ENCODE measurements at places on chromosomes 5 and 9.

GRCh38 chr9:113154946-113155345 lies 4.1 kb downstream of the SLC31A2 start:
- no peak for DNase-seq

DNA sequence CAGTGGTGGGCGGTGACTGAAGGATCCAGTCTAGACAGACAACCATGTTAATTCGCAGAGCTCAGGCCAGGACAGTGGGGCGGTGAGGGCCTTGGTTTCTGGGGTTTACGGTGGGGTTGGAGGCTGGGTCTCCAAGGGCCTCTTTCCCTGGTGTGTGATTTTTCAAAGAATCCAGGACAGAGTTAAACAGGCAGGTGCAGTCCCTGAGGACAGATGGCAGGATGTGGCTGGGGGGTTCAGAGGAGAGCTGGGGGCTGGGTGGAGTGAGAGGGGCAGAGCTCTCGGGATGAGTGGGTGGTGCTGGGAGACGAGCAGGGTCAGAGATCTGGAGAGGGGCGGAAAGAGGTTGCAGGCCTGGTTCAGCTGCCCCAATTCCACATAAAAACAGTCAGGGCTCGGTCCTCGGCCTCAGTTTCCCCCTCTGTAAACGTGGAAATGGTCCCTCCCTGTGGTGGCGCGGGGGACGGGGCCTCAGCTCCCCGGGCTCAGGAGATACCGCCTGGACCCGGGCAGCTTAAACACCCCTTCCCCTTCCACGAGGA lies 145.9 kb downstream of the GAPVD1 start:
- no peak for DNase-seq

DNA sequence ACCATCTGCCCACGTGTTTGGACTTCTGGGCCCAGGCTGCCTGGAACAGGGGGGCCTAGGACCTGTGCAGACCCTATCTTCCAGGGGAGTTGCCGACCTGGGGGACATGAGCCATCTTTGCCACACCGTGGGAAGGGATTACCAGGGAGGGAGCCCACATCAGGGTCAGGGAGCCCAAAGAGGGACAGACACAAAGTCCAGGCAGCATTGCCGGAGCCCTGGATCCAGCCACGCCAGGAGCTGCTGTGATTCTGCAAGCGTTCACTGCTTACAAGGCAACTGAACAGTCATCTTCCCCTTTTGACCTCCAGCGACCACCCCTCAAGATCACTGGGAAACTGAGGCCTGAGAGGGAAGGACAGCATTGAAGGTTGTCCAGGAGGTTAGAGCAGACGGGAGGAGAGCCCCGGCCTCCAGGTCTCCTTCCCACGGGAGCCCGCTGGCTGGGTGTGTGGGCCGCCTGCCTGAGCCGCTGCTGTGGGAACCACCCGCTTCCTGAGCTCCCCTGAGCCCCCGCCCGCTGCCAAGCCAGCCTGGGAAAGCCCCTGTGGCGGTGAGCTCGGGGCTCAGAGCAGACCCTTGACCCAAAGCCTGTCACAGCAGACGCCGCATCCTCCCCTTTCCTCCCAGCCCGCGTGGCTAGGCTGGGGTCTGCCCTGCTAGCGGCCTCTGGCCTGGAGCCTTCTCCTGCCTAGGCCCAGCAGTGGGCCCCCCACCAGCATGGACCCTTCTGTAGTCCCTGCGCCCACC lies 17.1 kb upstream of the NOTCH1 start:
- DNase-seq, result no peak

GRCh38 chr9:18010492-18010891 lies 431.6 kb downstream of the SH3GL2 start:
- DNase-seq, result no peak

GRCh38 chr5:58770136-58770535 lies 187.3 kb downstream of the RAB3C start:
- DNase-seq, result no peak

- no peak for DNase-seq
Measured at GRCh38 chr5:54696931-54697330, 179.4 kb downstream of the SNX18 start.

DNA sequence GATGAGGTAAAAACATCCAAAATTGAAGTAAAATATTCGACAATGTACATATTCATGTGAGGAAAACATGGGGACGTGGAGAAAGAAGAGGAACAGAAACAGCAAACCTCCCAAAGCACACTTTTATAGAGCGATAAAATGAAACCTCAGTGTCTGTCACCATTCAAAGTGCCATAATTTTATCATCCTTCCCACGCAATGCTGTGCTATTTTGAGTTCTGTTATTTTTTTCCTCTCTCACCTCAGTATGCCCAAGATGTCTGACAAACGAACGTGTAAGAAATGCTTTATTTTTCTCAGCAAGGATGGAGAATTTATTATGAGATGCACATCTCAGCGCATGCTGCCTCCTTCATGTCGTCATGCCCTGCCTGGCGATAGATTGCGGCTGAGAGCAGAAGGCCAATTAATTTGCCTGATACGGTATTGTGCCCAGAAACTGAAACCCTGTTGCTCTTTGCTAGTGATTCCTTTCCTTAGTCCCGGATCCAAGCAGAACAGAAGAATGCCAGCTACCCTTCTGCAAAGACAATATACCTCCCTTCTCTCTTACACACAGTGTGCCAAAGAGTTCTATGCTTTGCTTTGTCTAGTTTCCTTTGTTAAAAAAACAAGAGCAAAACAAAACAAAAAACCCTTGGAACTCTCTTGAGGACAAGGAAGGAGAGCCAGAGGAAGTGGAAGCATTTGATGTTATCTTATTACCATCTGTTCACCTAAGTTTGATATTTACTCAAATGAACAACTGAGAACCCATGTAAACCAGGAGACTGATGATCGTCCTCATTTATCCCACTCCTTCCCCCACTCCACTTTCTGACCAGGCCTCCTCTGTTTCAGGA lies 192.4 kb downstream of the SEMA6A start:
- DNase-seq, result no peak

GRCh38 chr5:82445726-82446335 lies 167.7 kb upstream of the RPS23 start:
- DNase-seq, result no peak

DNA sequence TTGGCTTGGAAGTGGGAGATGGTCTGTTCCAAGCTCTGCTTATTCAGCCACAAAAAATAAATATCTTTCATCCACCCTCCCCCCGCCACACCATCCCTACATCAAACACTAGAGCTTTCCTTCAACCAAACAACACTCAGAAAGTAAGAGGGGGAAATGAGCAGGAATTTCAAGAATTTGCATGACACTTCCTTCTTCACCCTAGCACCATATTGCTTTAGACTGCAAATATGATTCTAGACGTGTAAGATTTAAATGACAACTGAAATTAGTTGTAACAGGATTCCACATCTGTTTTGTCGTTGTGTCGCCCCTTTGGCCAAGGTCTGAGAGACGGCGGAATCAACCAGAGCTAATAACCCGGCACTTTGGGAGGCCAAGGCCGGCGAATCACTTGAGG lies 88.5 kb downstream of the NDFIP1 start:
- DNase-seq, result no peak

- no peak for DNase-seq
Measured at GRCh38 chr9:110128664-110129329, 79.2 kb downstream of the C9orf152 start.

DNA sequence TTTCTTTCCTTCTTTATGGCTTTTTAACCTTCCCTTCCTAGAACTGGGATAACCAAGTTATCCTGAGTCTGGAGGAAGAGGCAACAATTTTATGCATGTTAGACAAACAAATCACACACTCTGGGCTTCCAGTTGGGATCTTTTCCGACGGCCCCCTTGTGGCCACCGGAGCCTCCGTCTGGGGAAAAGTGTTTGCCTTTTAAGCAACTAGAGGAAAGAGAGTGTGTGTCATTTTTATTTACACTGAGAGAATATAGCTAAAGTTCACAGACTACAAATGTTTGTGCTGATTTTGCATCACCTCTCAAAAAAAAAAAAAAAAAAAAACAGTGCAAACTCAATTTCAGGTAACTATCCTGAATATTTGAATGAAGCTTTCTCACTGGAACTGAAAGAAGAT lies 126.2 kb downstream of the SEMA6A start:
- DNase-seq, result no peak

DNA sequence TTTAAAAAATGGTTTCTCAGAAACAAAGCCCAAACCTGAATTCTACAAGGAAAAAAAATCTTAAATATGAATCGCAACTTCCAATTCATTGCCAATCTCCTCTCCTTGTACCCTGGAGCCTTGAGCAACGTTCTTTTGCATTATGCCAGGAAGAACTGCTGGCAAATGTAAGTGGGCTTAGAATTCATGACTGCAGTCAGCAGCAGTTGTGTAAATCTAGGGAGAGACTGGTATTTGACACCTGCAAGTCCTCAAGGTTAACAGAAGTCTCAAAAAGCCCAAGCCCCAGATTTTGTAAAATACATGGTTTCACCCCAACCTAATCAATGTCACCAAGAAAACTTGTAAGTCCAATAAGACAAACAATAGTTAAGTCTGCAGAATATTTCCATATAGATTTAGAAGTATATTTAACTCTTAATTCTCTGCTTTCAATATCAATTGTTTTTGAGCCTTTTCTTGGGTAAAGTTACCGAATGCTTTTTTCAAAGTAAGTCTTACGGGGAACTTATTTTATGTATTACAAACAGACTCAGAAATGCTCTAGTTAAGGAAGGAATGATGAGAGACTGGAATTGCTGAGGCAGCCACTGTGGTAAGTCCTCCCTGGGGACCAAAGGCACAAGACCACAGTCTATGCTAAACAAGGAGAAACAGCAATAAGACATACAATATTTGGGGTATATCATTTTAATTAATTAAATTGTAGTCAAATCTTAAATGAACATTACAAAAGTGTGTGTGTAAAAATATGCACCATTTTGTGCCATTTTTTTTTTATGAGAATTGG lies 31.3 kb downstream of the ELL2 start:
- DNase-seq, result no peak
